ENCODE measurements at places on chromosomes 3 and 15.

DNA sequence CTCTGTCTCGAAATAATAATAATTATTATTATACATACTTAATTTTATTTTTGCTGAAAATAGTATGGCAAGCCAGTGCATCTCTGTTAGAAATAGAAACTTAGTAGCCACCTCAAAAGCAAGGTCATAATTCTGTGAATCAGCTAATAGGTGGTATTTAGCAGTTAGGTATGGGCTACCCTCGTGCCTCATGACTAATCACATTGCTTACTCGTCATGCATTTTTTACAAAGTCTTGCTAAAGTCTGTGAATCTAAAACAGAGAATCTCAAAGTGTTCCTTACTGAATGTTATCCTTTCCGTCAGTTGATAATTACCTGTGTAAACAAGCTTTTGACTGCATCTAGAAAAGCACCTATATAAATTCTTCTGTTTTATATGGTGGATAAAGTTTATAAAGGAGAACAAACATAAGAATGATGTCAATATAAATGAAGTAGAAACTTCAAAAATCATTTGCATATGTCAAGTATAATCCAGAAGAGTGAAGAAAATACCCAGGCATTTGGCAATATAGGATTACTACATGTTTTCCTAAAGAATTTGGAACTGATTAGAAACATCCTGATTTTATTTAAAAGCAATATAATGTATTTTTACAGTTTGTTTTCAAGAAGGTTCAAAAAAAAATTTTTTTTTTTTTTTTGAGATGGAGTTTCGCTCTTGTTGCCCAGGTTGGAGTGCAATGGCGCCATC, 6.2 kb downstream of the PPARG start:
- DNase-seq: no peak

- DNase-seq: no peak
Measured at GRCh38 chr3:169759256-169759655, 5.6 kb downstream of the TERC start.

- DNase-seq: no peak
Measured at GRCh38 chr3:67335813-67336212, 318.6 kb downstream of the SUCLG2 start.

DNA sequence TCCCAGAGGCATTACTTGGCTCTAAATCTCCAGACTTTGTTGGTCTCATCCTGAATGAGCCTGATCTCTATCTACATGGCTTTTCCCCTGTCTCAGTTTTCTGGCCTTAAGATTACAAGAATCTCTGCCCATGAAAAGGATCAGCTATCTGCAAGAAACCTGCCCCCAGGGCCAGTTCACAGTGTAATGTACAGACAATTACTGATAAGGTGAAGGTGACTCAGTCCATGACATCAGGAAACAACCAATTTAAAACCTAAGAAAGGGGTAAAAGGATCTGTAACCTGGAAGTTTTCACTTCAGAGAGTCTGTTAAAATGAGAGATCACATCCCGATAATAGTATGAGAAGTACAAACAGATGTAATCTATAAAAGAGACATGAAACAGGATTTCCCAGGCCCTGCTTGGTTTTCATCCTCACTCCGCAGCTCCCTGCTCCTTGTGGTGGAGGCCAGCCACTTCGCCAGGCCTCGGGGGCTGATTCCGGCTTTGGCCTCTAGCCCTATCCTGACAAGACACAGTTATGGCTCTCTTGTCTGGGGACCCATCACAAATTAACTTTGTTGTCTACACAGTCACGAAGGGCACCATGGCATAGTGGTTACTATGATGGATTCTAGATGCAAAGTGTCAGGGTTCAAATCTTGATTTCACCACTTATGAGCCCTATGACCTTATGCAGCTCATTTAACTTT, 136.9 kb downstream of the THSD4 start:
- no peak for DNase-seq

DNA sequence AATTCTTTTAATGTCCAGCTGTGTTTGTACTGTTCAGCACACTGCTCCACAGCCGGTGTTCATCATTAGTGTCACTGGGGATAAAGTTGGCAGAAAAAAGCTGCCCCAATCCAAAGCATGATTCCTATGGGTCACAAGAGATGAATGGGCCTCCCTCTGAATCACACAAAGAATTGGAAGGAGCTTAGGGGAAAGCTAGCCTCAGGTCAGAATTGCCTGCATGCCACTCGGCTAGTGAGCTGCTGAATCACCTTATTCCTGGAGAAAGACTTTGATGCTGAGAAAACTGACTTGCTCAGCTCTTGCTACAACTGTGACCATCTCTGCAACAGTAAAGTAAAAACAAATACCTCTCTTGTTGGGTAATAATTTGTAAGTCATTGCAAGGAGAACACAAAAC, 3.5 kb downstream of the CCK start:
- no peak for DNase-seq

GRCh38 chr15:99473981-99474906, 91.5 kb upstream of the MEF2A start:
- no peak for DNase-seq

GRCh38 chr15:95300958-95301357, 1029.5 kb upstream of the NR2F2 start:
- DNase-seq: no peak

- no peak for DNase-seq
Measured at GRCh38 chr3:138732456-138732855, 102.3 kb downstream of the PIK3CB start.

DNA sequence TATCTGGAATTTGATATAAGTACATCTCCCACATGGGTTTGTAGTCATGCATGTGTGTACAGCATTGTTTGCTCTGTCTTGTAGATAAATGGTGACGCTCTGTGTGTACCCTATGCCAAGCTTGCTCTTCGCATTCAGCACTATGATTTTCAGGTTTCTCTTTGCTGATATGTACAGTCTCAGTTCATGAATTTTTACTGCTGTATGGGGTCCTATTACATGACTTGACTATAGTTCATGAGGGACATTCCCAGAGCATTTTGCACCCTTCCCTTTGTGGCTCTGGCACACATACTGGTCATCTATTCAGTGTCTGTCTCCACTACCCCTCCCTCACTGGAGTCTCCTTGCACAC, 132.7 kb downstream of the EEFSEC start:
- DNase-seq: no peak

DNA sequence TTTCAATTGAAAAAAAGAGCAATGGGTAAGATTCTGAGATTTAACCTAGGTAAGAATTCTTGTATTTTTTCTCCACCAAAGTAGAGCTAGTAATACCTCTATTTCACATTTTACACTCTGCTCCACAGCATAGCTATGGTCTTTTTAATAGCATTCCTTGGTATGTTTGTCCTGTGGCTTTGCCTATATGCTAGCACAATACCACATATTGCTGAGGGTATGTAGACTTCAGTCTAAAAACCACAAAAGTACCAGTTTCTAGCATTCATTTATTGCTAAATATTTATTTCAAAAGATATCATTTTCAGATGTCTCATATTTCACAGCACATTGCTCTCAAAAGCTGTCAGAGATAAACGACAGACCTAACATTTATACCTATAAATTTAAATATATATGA, 18.2 kb upstream of the EOGT start:
- DNase-seq: no peak

- no peak for DNase-seq
Measured at GRCh38 chr3:8959668-8960067, 3.6 kb downstream of the RAD18 start.

- no peak for DNase-seq
Measured at GRCh38 chr3:190534986-190535385, 21.1 kb downstream of the IL1RAP start.

DNA sequence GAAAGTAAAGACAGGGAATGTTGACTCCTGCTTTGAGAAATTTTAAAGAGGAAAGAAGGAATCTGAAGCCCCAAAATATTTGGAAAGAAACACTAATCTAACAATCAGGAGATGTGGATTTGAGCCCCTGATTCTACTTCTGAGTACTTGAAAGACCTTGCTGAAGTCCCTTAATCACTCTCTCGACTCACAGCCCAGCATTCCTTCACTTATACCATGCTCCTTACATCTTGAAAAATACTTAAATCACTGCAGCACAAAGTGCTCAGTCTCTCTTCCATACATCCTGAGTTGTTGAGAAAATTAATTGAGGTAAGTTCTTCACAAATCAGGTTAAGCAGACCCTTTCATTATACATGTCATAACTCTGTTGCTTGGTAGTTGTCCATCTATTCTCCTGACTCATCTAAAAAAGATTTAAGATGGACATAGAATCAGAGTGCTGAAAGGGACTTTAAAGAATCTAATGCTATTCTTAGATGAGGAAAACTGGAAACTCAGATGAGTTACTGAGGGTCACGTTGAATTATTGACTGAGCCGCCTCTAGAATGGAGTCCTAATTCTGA, 72.8 kb upstream of the THSD4 start:
- DNase-seq: no peak

DNA sequence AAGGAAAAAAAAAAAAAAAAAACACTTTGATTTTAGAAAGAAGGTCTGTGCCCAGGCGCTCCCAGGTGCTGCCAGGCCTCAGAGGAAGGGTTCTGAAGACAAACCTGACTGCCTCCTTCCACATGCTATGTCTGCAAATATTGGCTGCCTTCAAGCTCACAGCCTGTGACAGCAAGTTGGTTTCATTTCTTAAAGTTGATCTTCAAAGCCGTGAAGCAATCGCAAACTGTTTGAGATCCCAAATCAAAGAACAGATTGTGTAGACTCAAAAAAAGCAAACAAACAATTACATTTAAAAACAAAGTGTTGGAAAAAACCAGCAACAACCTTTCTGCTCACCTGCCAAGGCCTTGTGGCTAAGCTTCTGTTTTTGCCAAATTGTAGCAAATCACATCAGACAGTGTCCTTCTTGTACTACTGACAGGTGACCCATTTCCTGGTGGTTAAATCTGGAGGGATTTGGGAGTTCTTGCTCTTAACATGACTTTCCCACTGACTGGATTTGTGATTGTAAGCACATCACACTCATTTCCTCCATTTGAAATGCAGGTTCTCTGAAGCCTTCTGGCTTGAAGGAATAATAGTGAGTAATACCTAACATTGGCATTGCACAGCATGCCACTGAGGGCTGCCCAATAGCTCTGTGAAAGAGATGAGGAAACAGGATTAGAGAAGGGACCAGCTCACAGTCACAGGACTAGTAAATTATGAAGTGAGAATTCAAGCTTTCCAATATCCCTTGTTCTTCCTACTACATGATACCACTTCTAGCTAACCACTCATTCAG, 502.4 kb downstream of the LPP start:
- DNase-seq: no peak

GRCh38 chr3:126476166-126477060, 722 bp upstream of the ZXDC start:
- no peak for DNase-seq

- DNase-seq: no peak
Measured at GRCh38 chr15:101127506-101128076, 124.3 kb downstream of the CHSY1 start.

- no peak for DNase-seq
Measured at GRCh38 chr3:151345859-151346258, 16.5 kb upstream of the P2RY13 start.

DNA sequence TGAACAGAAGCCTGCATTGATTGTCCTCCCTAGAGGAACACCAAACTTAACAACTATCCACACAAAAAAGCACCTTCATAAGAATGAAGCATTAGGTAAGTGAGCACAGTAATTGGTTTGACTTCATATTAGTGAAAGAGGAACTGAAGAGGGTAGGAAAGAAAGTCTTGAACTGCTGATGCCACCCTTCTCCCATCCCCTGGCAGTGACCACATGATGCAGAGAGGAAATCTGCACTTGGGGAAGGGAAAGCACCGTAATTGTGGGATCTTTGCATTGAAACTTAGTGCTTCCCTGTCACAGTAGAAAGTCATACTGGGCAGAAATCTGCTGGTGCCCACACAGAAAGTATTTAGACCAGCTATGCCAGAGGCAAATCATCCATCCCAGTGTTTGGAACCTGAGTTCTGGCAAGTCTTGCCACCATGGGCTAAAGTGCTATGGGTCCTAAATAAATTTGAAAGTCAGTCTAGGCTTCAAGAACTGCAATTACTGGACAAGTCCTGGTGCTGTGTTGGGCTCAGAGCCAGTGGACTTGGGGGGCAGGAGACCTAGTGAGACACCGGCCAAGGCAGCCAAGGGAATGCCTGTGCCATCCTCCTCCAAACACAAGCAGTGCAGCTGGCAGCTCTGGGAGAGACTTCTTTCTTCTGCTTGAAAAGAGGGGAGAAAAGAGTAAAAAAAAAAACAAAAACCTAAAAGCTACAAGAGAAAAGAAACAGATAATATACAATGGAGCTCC, 63.6 kb downstream of the SLC15A2 start:
- DNase-seq: no peak

DNA sequence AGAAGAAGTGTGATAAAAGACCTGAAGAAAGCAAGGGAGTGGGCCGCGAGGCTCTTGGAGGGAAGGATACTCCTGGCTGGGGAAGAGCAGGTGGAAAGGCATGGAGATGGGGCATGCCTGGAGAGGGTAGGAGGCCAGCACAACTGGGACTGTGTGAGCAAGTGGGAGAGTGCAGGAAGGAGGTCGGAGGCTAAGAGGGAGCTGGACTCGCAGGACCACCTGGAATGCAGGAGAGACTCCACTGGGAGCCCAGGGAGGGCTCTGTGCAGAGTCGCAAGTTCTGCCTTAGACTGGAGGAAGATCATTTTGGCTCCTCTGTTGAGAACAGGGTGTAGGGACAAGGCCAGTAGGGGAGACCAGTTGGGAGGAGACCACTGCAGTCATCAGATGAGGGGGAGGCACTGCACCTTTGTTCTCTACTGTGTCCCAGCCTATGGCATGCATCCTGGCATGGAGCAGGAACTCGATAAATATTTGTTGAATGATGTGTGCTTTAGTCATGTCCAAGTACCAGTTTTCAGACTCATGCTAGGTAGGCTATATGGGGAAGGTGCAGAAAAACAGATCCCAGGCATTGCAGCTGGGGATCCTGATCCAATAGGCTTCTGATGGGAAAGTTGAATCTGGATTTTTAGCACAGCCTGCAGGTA, 13.7 kb downstream of the FAM107A start:
- DNase-seq: no peak

- no peak for DNase-seq
Measured at GRCh38 chr3:193716150-193716549, 123.1 kb downstream of the OPA1 start.

- no peak for DNase-seq
Measured at GRCh38 chr3:6179761-6180160, 681.2 kb upstream of the GRM7 start.

GRCh38 chr3:186571644-186572013, 1.1 kb downstream of the DNAJB11 start:
- DNase-seq: no peak

GRCh38 chr3:45515999-45516725, 78.4 kb upstream of the LIMD1 start:
- DNase-seq: no peak

DNA sequence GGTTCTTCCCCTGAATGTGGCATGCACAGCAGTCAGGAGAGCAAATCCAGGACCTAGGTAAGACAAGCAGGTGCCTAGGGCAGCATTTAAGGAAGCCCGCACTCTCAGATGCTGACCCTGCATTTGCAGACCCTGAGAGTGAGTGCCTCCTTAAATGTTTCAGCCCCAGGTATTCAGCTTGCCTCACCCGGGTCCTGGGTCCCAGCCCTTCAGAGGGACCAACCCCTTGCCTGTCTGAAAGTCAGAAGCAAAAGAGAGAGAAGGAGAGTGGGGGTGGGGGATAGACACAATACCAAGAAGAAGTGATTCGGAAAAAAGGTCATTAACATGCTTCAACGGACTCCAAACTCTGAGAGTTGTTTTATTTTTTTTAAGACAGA, 75.0 kb downstream of the MEGF11 start:
- DNase-seq: no peak

All from CMK (cell line).